Activated CD8-positive, alpha-beta T cell treated with anti-CD3 and anti-CD28 coated beads, Interleukin-2, amount 10 ng/mL, durations not matched to agents 7 days and 5 days (primary cell): ENCODE measurements at places on chromosomes 6 and 20. TPM values are rescaled to one million over a fixed set of nuclear protein-coding genes. Genes with fewer than 3 reads are reported as not detected.

DNA sequence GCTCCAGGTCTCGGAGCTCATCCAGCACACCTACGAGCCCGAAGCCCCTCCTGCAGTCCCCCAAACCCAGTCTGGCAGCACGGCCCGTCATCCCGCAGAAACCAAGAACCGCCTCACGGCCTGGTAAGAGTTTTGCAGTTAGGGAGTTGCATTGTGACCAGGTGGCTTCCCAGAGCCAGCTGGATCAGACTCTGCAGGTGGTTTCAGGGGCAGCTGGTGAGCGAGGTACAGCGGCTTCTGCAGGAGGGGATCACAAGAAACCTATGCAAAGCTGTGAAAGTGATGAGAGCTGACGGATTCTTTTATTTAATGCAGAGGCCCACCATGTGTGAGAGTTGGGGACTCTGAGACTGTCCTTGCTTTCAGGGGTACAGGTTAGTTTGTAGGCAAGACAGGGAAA lies 45.9 kb upstream of the SCGN start:
- no peak for DNase-seq

GRCh38 chr6:8085053-8085511 lies 17.3 kb downstream of the EEF1E1 start:
- no peak for DNase-seq

The HLA-DRB5 gene
- total RNA-seq = 15.0 TPM

The COL19A1 gene
- total RNA-seq = not detected

- DNase-seq = no peak
These were observed 6.8 kb downstream of the BTN2A1 start for GRCh38 chr6:26464416-26465131.

DNA sequence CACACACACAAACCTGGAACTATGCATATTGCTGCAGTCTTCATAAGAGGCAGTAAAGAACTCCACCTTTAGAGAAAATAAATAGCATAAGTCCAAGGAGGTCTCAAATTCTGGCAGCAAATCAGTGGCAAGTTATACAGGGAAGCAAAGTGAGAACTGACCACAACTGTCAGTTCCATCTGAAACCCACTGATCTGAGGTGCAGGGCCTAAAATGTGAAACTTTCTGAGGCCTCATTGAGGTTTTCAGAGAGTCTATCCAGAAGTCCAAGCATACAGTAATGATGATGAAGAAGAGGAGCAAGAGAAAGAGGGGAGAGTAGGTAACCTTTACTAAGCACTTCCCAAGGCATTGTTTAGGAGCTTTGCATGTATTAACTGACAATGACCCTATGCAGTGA lies 36.3 kb downstream of the MTFR2 start:
- no peak for DNase-seq
